ENCODE measurements at places on chromosomes 13 and 19.

DNA sequence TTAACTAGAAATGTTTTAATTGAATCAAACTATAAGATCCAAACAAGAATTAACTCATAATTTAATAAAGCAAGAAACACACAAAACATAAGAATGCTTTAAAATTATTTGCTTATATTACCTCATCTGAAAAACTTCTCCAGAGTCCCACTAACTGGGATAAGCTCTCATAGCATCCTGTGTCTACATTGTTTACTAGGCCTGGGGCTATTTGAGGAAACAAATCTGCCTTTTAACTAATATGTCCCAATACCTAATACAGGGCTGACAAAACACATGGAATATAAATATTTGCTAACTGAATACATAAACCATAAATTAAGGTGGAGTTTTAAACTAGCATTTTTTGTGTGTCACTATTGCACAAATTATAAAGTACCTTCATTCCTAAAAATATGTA lies 1399.8 kb upstream of the SLC10A2 start:
- DNase-seq: no peak

DNA sequence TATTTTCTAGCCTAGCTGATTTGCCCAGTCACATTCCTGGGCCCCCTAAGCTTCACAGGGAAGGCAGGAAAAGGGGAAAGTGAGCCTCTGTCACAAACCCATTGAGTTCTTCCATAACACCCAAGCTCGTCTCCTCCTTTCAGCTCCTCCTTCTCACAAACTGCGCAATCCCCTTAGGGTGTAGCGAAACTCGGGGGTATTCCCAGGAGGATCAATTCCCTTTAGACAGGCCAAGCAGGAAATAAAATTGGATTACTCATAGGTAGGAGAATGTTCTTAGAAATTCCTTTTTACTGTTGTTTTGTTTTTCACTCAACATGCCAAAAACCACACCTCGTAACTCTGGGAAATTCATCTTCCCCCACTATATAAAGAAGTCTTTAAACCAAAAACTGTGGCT lies 139.3 kb downstream of the IRS2 start:
- DNase-seq: no peak

DNA sequence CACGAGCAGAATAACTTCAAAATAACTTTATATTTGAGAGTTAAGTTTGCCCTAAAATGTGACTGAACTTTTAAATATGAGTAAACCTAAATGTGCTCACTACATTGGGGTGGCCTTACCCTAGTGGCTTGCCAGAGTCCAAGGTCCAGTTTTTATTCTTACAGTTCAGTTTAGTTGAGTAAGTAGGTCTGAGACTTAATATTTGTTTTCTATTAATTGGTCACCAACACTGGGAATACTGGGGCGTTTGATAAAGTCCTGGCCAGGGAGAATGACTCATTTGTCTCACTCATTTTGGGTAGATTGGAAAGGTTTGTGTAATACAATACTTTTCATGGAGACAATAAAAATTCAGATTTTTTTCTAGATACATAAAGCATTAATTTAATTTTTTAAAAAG lies 127.8 kb upstream of the SPATA13 start:
- no peak for DNase-seq

GRCh38 chr19:18419699-18420460 lies 682 bp downstream of the SSBP4 start:
- DNase-seq: no peak

DNA sequence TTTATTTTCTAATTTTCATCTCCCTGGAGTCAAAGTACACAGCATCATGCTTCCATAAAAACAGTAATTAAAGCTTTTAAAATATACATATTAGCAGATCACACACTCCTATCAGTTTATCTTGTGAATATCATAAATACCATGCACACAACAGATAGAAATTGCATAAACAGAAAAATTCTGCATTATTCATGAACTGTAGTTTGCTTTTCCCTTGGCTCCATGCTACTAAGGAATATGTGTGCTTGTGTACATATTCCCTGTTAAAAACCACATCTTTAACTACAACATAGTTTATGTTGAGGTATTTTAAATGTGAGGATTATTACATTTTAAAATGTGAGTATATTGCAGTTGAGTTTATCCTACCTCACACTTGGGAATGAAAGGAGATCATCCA lies 193.5 kb downstream of the FGF14 start:
- DNase-seq: no peak

Data from AG09319 (cell line).